Activated T-helper 1 cell treated with anti-CD3 and anti-CD28 coated beads, Interleukin-12 subunit alpha, Interleukin-12 subunit beta, Interleukin-2, Interleukin-4 antibody, amounts not matched to agents 30 ng/mL and 10 ng/mL and 1 ng/mL, durations not matched to agents 14 hours and 24 hours and 36 hours (primary cell): ENCODE measurements at places on chromosomes 2 and 18. TPM values are rescaled to one million over a fixed set of nuclear protein-coding genes. Genes with fewer than 3 reads are reported as not detected.
A peak's percentile ranks its signal among the peaks of the same experiment; 100 is the strongest.

CABYR gene
- total RNA-seq, result 0.49 and 1.1 TPM in 2 replicates

OST4 gene
- 322 and 332 TPM in 2 replicates for total RNA-seq

CDH2 gene
- total RNA-seq, result 0.10 and 0.16 TPM in 2 replicates

NYAP2 gene
- total RNA-seq, result not detected in 2 replicates

SYT4 gene
- total RNA-seq, result not detected in 2 replicates

CACNB4 gene
- 0.39 and 0.83 TPM in 2 replicates for total RNA-seq

MRPL30 gene
- 25.5 and 27.8 TPM in 2 replicates for total RNA-seq

ADD2 gene
- total RNA-seq, result 6.9 and 9.0 TPM in 2 replicates

ZRANB3 gene
- total RNA-seq, result 5.5 and 6.8 TPM in 2 replicates

POTEC gene
- total RNA-seq, result not detected in 2 replicates

MC5R gene
- not detected in 2 replicates for total RNA-seq

VWC2L gene
- total RNA-seq, result not detected in 2 replicates

PROC gene
- 0.29 TPM in 2 replicates for total RNA-seq

RAMP1 gene
- total RNA-seq, result 19.4 and 21.1 TPM in 2 replicates

WDSUB1 gene
- total RNA-seq, result 4.1 and 5.7 TPM in 2 replicates

- no peak for DNase-seq
Observed at GRCh38 chr2:237895544-237896506, 36.4 kb downstream of the RAMP1 start.

- DNase-seq, result no peak
Observed at GRCh38 chr2:70456585-70457495, 96.8 kb downstream of the TGFA start.

- DNase-seq, result no peak
Observed at GRCh38 chr18:37967261-37967660, 401.7 kb upstream of the CELF4 start.

DNA sequence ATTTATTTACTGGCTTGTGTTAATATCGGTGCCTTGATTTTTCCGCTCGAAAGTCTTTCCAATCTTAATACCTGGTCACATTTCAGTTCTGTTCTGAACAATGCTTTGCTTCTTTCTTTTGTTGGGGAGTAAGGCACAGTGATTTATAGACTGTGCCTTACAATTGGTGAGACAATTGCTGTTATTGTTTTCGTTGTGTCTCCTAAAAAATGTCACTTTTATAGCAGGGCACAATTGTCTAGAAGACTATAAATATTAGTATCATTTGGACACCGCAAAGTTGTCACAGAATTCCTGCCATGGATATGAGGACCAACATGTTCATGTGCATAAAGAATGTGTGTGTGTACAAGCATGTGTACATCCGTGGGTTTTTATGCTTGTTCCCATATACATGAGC lies 231.9 kb downstream of the INSIG2 start:
- DNase-seq, result no peak

- DNase-seq, result no peak
Observed at GRCh38 chr2:42928692-42929545, 136.5 kb upstream of the HAAO start.

DNA sequence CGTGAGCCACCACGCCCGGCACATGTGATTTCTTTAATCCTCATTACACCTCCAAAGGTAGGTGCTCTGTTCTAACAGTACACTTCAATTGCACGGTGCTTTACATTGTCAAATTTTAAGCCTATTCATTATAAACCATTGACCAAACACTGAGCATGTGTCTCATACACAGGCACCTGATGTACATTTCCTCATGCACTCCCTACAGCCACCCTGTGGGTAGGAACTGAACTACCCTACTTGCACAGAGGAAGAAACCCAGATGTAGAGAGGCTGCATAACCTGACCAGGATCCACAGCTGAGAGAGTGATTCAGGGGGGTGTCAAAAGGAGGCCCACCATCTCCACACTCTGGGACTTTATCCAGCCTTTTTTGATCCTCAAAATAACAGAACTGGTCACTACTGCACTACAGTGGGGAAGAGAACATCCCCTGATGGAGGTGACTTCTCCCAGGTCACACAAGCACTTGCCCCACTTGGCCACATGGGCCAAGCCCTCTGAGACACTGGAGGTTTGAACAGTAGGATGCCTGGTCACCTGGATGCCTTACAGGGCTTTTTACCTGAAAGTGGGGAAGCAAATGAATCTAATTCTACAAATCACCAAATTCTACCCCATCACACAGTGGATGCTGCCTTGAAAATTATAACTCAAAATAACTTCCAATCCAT lies 6.9 kb upstream of the DPYSL5 start:
- no peak for DNase-seq

DNA sequence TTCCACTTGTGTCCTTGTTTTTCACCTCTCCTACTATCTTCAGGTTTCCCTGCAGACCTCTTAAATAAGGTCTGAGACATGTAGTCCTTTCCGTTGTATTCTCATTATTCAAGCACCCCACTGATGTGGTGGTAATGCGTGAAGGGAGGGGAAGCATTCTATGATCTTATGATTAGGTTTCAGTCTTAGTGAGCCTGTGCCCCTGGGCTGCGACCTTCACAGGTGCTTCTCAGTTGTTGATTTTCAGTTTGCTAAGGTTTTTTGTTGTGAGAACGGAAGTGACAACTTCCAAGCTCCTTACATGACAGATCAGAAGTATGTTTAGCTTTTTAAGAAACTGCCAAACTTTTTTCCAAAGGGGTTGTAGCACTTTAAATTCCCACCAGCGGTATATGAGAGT lies 41.3 kb downstream of the VPS54 start:
- peak; percentile 23 for DNase-seq

DNA sequence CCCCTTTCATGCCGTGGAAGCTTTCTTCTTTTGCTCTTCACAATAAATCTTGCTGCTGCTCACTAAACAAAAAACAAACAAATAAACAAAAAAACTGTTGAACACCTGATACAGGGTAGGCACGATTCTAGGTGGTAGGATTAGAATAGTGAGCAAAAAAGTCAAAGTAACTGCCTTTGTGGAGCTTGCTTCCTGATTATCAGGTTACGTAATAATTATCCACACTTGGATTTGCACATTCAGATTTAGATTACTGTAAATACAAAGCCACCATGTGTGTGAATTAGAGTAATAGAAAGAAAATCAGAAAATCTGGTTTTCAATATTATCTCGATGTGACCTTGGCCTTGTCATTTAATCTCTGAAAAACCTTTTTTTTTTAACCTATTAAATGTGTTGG lies 307.1 kb downstream of the NRXN1 start:
- no peak for DNase-seq

DNA sequence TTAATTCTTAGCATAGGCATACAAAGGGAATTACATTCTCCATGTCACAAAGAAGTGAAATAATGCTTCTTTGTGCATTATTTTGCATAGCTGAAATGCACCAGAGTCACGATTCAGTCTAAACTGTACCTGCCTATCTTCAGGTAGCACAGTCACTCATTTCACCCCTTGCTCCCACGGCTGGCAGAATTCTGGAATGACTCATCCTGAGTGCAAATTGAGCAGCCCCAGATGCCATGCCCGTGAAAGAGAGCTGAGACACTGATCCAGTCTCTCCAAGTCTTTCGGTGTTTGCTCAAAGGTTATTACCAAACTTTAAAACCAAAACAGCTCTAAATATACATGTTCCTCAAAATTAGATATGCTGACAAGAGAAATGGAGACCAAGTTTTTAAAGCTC lies 168.3 kb upstream of the POU3F3 start:
- no peak for DNase-seq

DNA sequence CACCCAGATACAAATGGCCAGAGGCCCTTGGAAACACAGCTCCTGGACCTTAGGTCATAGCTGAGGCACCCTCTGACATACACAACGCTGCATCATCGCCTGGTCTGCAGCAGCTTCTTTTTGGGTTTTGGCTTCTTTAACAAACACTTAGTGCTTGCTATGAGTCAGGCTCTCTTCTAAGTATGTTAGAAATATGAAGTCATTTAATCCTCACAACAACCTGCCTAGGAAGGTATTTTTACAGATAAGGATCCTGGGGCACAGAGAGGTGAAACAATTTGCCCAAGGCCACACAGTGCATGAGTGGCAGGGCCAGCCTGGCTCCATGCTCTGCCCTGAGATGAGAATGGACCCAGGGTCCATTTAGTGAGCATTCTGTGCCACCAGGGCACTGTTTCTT lies 96.6 kb downstream of the TMEM17 start:
- no peak for DNase-seq

GRCh38 chr18:35582899-35583558 lies 1.5 kb downstream of the GALNT1 start:
- DNase-seq, result no peak

DNA sequence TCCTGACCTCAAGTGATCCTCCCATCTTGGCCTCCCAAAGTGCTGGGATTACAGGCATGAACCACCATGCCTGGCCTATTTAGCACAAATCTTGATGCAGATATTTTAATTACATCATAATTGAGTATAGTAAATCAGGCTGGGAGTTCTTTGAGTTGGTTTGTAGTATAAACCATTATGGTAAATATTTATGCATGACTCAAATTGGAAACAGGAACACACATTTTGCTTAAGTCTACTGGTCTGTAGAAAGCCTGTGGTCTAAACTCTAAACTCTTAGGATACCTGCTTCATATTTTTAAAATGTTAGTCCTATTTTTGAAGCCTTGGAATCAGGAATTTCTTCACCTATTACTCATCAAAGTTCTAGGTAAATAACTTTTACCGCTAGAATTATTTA lies 16.8 kb downstream of the ASXL3 start:
- no peak for DNase-seq

- DNase-seq, result peak; percentile 46
Observed at GRCh38 chr2:18520451-18521425, 39.7 kb downstream of the RDH14 start.

GRCh38 chr2:170282851-170283250 lies 104.9 kb downstream of the MYO3B start:
- no peak for DNase-seq

DNA sequence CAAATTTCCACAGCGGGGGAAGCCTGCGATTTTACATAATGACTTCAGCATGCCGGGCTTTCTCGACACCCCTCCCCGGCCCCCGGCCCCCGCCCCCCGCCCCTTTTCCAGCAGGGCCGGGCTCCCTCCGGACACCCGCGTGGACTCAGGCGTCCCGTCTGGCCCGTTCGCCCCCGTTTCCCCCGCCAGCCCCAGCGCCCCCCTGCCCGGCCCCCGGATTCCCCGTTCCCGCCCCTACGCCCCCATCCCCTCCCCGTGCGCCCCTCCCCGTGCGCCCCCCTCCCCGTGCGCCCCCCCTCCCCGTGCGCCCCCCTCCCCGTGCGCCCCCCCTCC lies 456 bp upstream of the NFATC1 start:
- DNase-seq, result no peak

DNA sequence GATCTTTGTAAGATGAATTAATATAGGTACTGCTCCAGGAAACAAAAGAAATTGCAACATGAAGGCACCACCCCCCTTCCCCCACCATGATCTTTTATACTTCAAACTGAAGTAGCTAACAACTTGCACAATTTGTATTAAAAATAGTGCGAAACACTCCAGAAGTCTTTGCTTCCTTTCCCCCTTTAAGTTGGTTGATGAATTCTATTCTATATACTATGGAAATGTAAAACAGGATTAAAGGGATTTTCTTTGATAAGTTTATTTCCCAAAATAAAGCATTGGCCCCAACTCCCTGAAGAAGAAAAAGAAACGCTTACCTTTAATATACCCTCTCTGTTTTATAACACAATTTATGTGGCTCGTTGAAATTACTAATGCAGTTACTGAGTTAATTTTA lies 227.1 kb downstream of the ARHGAP15 start:
- no peak for DNase-seq

DNA sequence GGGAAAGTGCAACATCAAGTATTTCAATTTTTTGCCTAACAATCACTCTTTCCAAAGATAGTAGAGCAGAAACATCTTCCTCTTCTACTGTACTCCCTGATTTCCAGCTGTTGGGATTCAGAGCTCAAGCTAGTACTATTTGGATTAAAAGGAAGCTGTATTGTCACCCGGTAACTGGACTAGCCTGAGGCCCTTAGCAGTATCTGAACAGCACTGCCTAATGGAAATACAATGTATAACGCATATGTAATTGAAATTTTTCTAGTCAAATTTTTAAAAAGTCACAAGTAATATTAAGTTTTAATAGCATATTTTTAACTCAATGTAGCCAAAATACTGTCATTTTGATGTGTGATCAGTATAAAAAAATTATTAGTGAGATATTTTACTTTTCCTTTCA lies 86.2 kb downstream of the COX7A2L start:
- DNase-seq, result no peak

DNA sequence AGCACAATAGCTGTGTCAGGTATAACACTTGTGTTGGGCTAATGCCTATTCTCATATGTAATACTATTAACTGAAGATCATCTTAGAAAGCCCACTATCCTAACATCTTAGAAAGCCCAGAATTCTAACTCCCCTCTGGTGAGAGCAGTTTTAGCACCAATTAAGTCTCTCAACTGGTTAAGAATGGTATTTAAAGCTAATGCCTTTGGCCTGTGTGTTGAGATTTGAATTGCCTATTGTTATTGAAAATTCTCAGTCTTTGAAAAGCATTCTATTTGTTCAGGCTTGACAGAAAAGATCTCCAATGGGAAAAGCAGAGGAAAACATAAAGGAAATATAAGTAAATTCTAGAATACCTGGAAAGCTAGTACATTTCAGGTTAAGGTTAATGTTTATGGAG lies 352.5 kb downstream of the ARHGAP15 start:
- no peak for DNase-seq

- no peak for DNase-seq
Observed at GRCh38 chr2:225013425-225014365, 28.6 kb downstream of the DOCK10 start.

DNA sequence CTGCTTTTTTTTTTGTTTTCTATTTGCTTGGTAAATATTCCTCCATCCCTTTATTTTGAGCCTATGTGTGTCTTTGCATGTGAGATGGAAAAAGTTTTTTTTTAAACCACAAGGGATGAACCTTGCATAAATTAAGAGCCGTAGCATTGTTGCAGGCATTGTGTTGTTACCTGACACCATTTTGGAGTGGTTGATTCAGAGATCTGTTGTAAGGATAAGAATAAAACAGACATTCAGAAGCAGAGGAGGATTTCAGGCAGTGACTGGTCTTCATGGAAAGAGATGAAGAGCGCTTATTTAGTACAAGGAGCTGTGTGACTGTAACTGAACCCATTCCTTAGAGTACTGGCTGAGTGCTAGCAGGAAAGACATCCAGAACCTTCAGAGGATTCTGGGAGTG lies 101.2 kb downstream of the LTBP1 start:
- no peak for DNase-seq

GRCh38 chr2:24304098-24304497 lies 56.2 kb downstream of the ITSN2 start:
- no peak for DNase-seq

- no peak for DNase-seq
Observed at GRCh38 chr18:9421901-9422327, 53.4 kb upstream of the RALBP1 start.

- DNase-seq, result no peak
Observed at GRCh38 chr18:32629981-32630700, 142.7 kb downstream of the KLHL14 start.
